Right atrium auricular region (tissue), 2 donors: ENCODE measurements at places on chromosomes 7 and 10. TPM values are rescaled to one million over a fixed set of nuclear protein-coding genes. Genes with fewer than 3 reads are reported as not detected.

GRCh38 chr7:42253316-42253715 is 16.3 kb upstream of the GLI3 start:
- no peaks in the 10 kb centered on the region for H3K27me3 ChIP-seq
- H3K4me1 ChIP-seq = no peaks in the 10 kb centered on the region
- H3K27ac ChIP-seq = no peak overlapping the region
- no peak overlapping the region for H3K4me3 ChIP-seq
- DNase-seq = no peak
- no peaks in the 10 kb centered on the region for H3K36me3 ChIP-seq

GRCh38 chr7:156655983-156656382 is 15.4 kb downstream of the RNF32 start:
- H3K4me3 ChIP-seq = no peak overlapping the region
- DNase-seq = no peak
- H3K27ac ChIP-seq = no peak overlapping the region
- H3K36me3 ChIP-seq = no peaks in the 10 kb centered on the region
- H3K4me1 ChIP-seq = no peaks in the 10 kb centered on the region

GRCh38 chr7:134637934-134638719 is 8.5 kb upstream of the BPGM start:
- no peaks in the 10 kb centered on the region for H3K27me3 ChIP-seq
- no peak for DNase-seq
- H3K4me3 ChIP-seq = no peak overlapping the region
- no peaks in the 10 kb centered on the region for H3K36me3 ChIP-seq
- H3K4me1 ChIP-seq = no peaks in the 10 kb centered on the region

- no peak for DNase-seq
- no peaks in the 10 kb centered on the region for H3K27me3 ChIP-seq
- H3K36me3 ChIP-seq = no peaks in the 10 kb centered on the region
- no peak overlapping the region for H3K4me3 ChIP-seq
- no peak overlapping the region for H3K27ac ChIP-seq
These were observed 40.1 kb downstream of the KCNH2 start for GRCh38 chr7:150937848-150938561.

- no peak overlapping the region for H3K4me3 ChIP-seq
- no peak overlapping the region for H3K27ac ChIP-seq
- no peaks in the 10 kb centered on the region for H3K4me1 ChIP-seq
These were observed 958.6 kb downstream of the KCNMA1 start for GRCh38 chr10:76679030-76679429.

GRCh38 chr7:4753598-4754432 is 21.6 kb upstream of the AP5Z1 start:
- no peak overlapping the region for H3K27ac ChIP-seq
- peaks cover 42% of the 10 kb centered on the region for H3K36me3 ChIP-seq
- DNase-seq = peak; percentile 73
- H3K4me3 ChIP-seq = no peak overlapping the region

Gene NKX1-2
- not detected for total RNA-seq

Gene EN2
- not detected for total RNA-seq
